Calu3 (cell line): ENCODE measurements at places on chromosomes 2 and 18.

DNA sequence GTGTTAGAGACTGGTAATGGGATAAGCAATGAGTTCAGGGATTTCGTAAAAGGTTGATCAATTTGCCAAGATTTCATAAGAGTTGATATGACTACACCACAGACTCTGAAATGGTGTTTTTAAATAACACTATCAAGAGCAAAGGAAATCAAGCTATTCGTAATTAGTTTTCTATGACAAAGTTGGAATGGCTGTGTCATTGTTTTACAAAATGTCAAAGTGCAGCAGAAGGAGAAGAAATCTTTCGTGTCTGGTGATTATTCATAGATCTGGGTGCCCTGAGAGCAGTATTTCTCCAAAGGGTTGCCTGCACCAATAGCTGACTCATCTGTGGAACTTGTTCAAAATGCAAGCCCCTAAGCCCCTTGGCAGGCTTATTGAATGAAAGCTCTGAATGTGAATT lies 70.1 kb downstream of the NABP1 start:
- DNase-seq = no peak

- no peak for DNase-seq
Measured at GRCh38 chr18:32056613-32057358, 34.9 kb upstream of the RNF138 start.

- DNase-seq = peak; percentile 51
Measured at GRCh38 chr2:11446733-11447248, 19.2 kb downstream of the E2F6 start.

- no peak for DNase-seq
Measured at GRCh38 chr2:159803235-159803962, 5.4 kb upstream of the CD302 start.

DNA sequence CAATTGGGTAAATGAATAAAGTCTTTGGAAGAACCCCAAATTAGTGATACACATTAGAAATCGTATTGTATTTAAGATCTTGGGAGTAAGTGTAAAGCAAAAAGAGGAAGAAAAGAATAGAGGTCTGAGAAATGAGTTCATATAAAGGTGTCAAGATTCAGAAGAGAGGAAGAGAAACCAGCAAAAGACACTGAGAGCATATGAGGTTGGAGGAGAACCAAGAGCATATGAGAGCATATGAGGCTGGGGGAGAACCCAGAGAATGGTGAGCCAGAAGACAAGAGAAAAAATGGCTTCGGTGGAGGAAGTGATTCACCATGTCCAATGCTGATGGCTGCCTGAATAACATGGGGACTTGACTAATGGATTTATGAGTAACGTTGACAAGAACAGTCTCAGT lies 620.1 kb upstream of the GCFC2 start:
- DNase-seq = no peak

- DNase-seq = no peak
Measured at GRCh38 chr2:3659447-3660432, 1.7 kb downstream of the ALLC start.

DNA sequence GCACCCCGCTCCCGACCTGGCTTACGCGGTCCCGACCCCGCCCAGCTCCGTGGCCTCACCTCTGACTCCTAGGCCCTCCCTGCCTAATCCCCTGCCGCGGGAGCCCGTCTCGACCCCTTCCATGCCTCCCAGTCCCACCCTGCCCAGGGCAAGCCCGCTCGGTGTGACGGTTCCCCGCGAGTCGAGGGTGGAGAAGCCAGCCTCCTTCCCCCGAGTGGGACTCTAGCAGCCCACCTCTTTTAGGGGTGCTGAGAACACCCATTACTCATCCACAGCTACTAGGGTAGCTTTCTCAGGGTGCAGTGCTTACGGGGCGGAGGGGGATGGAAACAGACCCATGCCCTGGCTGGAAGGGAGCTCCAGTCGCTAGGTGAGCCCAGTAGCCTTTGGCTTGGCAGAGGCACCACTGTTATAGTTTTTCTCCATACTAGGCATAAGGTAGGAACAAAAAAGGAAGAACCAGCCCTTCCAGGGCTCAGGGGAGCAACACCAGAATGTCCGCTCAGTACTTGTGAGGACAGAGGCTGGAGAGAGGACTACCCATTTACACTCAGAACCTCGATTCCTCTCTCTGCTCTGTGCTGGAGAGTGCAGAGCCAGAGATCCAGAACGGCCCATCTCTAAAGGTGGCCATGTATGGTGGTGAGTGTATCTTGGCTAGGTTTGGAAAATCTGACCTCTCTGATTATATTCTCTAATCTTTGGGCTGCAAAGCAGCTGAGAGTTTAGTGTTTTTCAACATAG lies 606 bp downstream of the AGBL5 start:
- peak; percentile 8 for DNase-seq

DNA sequence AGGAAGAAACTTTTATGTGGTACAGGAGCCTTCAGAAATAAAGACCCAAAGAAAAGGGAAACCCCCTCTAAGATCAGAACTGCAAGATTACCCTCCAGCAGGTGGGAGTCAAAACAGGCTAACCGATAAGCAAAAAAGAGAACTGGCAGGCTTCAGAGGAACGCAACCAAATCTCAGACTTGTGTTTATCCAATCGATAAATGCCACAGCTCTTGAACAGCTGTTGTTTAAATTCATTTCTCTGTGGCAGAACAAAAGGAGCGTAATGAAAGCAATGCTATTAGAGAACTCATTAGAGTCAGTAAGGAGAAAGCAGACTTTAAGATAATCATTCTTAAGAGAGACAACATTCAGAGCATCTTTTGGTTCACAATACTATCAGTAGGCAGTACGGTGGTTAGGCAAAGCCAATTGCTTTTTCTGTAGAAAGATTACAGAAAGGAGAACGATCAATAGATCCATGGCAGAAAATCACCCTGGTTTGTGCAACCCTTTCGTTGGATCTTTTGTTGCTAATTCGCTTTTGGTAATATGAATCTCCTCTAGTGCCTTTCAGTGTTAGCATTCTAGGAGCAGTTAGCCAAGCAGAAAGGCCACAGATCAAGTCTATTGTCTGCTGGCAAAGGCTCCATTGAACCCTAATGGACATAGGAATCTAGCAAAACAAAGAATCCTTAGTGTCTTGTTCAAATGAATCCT lies 476.4 kb upstream of the CHST9 start:
- peak; percentile 20 for DNase-seq

DNA sequence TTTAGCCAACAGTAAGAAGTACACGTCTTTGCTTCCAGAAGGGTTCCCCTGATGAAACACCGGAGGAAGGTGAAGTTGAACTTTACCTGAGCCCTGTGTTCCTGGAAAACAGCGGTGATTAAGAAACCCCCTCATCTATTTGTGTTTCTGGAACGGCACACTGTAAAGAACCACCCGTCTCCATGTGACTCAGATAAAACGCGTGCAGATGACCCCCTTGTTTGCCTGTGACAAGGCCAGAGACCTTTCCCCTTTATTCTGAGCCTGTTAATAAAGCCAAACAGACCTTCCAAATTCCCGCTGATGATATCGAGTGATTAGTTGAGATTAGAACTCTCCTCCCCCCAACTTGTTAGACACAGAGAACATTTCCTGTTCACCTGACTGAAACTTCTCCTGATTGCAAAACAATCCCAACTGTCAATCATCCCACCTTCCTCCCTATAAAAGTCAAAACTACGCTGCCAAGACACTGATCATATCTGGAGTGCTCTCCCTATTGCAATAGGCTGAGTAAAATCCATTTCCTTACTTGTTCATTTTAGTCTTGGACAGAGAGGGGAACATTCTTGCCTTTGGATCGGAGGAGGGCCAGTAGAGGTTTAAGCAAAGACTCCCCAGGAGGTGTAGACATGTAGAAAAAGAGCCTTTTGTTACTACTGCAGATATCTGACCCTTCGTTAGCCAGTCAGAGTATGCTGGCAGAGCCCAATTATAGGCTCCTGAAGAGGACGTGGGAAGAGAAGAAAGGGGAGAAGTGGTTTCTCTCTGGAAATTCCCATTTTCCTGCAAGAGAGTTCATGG lies 914 bp upstream of the IWS1 start:
- peak; percentile 19 for DNase-seq

DNA sequence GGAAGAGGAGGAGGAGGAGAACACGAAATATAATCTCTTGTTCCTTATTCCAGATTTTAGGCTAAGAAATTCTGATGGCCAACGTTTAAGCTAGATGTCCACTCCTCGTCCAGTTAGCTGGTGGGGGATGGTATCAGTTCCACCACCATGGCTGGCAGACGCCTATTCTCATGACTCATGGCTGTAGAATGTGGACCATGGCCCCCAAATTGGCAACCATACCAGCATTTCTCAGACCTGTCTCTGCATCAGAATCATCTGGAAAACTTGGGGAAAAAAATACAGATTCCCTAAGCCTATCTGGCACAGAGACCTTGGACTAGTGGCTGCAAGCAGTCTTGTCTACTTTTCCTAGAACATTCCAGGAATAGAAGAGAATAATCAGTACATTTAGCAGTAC lies 267.7 kb upstream of the SIX2 start:
- DNase-seq = peak; percentile 15

DNA sequence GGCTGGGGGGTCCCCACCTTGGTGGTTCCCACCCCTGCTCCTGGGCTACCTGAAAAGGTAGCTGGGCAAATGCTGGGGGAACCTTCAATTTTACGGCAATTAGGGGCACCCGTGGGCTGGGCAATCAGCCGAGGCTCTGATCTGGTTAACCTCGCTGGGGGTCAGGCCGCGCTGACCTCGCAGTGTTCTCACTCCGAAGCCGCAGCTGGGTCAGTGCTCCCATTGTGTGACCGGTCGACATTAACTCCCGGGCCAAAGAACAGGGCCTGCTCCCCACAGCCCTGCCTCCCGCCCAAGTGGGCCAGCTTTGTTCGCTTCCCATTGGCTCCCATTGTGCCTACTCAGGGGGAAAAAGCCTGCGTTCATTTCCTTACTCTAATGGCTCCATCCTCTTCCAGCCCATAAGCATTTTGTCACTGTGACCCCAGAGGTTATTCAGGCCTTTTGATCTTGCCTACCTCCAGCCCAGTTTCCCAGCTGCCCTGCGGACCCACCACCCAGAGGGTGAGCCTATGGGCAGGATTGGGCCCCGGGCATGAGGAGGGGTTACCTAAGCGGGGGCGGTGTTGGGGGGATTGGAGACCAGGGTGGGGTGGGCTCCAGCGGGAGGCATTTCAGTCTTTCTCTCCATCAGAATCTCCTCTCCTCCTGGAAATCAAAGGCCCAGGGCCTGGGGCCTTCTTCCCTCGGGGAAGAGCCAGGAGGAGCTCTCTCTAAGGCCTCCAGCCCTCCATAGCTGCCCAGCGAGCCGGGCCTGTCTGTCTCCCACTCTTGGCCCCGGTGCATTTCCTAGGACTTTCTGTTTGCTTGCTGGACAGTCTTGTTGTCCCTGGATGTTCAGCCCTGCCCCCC lies 90.1 kb downstream of the MYCN start:
- DNase-seq = no peak

DNA sequence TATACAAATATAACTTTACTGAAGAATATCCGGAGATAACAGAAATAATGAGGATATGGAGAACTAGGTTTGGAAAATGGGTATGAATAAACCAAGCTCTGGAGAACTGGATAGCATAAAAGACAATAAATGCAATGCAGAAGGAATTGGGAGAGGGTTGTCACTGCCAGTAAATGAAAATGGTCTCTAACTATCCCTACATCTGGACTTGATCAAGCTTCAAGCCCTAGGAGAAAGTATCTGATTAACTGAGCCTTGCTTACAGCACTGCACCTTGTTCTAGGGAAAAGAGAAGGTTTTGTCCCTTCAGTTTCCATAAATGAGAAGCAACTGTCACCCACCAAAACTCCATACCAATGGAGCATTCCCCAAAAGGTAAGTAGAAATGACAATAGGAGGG lies 514.6 kb upstream of the ZEB2 start:
- no peak for DNase-seq

- DNase-seq = no peak
Measured at GRCh38 chr18:41073372-41073954, 881.6 kb upstream of the PIK3C3 start.

DNA sequence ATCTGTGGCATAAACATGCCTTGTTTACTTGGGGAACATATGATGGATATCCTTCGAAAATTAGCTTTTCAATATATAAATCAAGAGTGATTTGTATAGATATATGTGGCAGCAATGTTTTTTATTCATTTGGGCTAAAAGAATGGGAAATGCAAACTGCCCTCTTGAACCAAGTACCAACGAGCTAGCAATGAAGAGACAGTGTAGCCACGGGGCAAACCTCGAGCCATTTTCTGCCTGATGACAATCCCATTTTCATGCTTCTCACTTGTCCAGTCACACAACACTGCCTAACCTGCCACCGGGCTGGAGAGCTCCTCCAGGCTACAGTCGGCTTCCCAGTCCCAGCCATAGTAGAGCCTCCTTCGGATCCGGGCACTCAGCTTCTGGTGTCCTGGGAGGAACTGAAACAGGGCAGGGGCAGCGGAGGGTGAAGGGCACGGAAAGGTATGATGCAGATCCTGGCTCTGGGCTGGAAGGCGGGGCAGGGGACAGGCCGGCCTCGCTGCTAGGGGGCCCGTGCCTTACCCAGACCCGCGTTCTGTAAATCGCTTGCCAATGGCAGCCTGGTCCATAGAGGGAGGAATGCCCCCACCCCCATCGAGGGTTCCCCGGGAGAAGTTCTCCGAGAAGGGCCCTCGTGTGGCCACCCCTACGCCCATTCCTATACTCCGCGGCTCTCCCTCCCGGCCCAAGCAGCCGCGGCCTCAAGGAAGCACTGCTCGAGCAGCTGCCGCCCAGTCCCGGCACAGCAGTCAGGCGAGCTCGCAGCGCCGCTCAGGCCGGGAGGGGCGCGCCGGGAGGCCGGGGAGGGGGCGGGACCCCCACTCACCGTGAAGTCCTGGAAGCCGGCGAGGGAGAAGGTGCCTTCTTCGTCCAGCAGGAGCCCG lies 552 bp downstream of the CNPPD1 start:
- DNase-seq = peak; percentile 60

DNA sequence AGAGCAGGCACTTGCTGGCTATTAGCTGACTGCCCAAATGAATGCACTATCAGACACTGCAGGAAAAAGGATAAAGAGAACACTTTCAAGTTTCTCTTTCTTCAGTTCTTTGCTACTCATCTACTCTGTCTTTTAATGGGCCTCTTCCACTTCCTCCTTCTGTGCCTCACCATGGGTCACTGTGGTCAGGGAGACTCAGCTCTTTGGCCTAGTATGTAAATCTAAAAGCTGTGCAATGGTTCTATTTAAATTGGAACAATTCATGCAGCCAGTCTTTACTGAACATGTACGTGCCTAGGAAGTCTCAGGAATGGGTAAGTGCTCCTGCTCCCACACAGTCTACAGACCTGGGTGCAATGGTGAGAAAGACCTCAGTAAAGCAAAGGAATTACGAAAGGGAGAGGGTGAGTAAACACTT lies 79.1 kb upstream of the DNMT3A start:
- no peak for DNase-seq

- peak; percentile 58 for DNase-seq
Measured at GRCh38 chr2:219441451-219442255, 7.0 kb downstream of the SPEG start.

DNA sequence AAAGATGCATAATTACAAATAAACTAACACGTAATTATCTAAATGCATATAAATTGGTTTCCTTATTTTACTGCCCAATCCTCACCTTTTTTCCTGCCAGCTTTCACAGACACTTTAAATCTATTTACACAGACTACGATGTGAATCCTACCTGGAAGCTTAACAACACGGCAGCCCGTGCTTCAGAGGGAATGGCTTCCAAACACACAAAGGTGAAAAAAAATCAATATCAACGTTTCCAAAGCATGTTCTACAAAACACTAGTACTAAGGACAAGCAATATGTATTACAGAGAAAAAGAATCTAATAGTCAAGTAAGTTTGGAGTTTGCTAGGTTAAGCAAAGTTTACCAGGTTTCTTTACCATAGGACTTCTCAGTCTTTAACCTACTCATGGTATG lies 4.4 kb downstream of the MAP4K3 start:
- no peak for DNase-seq
